ENCODE measurements at places on chromosomes 11 and 22. TPM values are rescaled to one million over a fixed set of nuclear protein-coding genes. Genes with fewer than 3 reads are reported as not detected.

GRCh38 chr11:40434926-40435325 is 1024.5 kb downstream of the LRRC4C start:
- no peaks in the 10 kb centered on the region for H3K36me3 ChIP-seq
- DNase-seq, result no peak
- H3K27ac ChIP-seq, result no peak overlapping the region
- H3K4me1 ChIP-seq, result no peaks in the 10 kb centered on the region

DNA sequence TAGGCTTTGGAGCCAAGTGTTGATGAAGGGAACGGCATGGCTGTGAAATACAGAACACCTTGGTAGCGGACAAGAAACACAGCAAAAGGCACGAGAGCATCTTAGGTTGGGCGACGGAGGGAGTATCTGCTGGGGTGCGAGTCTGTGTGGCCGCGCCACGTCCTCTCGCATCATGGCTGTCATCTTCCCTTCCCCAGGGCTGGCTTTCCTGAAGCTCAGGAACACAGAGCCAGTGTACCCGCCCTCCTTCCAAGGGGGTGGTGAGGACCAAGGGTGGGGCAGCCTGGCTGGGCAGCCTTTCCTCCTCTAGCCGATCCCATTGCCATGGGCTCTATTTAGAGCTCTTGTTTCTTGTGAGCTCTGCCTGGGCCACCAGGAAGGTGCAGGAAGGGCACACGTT is 154.4 kb downstream of the FEZ1 start:
- no peaks in the 10 kb centered on the region for H3K4me1 ChIP-seq
- H3K27ac ChIP-seq, result no peak overlapping the region
- H3K27me3 ChIP-seq, result no peaks in the 10 kb centered on the region
- H3K4me3 ChIP-seq, result no peak overlapping the region
- no peak for DNase-seq

GRCh38 chr22:49587421-49587820 is 240.3 kb downstream of the BRD1 start:
- no peak for DNase-seq
- no peak overlapping the region for H3K4me3 ChIP-seq
- no peaks in the 10 kb centered on the region for H3K4me1 ChIP-seq
- H3K36me3 ChIP-seq, result no peaks in the 10 kb centered on the region

DNA sequence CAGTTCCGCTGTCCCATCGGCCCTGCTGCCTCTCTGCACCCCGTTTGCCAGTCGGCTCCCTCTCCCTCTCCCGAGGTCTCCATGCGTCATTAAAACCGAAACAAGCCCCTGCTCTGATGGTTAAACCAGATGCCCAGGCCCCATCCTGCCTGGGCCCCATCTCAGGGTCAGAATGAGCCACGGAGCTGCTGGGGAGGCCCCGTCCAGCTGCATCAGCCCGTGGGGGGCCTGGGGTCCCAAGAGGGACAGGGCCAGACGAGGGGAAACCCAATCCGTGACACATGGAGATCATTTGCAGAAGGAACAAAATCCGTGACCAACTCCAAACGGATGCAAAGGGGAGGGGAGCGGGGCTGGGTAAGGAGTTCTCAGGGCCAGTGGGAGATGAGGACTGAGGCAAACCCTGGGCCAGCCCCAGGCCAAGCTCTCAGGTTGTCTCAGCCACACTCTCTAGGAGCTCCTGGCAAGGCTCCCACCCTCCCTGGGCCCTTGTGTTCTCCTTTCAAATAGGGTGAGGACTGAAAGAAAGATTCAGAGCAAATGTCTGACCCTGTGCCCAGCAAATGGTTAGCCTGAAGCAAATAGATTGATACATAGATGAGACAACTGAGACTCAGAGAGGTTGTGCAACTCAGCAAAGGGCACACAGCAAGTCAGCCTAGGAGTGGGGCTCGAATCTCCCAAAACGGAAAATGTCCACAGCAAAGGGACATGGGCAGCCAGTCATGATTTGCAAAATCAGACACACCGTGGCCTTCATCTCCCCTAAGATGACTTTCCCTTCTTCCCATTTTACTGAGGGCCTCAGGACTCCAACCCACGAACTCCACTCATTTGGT is 162.1 kb downstream of the MN1 start:
- H3K36me3 ChIP-seq, result no peaks in the 10 kb centered on the region
- no peak for DNase-seq
- peaks cover 5% of the 10 kb centered on the region for H3K4me1 ChIP-seq
- H3K27ac ChIP-seq, result no peak overlapping the region
- no peaks in the 10 kb centered on the region for H3K27me3 ChIP-seq

- peaks cover 4% of the 10 kb centered on the region for H3K4me1 ChIP-seq
- H3K27ac ChIP-seq, result no peak overlapping the region
- DNase-seq, result no peak
- peaks cover 10% of the 10 kb centered on the region for H3K36me3 ChIP-seq
- no peaks in the 10 kb centered on the region for H3K27me3 ChIP-seq
- no peak overlapping the region for H3K4me3 ChIP-seq
These were observed 67.4 kb downstream of the ZNRF3 start for GRCh38 chr22:28950617-28951411.

DNA sequence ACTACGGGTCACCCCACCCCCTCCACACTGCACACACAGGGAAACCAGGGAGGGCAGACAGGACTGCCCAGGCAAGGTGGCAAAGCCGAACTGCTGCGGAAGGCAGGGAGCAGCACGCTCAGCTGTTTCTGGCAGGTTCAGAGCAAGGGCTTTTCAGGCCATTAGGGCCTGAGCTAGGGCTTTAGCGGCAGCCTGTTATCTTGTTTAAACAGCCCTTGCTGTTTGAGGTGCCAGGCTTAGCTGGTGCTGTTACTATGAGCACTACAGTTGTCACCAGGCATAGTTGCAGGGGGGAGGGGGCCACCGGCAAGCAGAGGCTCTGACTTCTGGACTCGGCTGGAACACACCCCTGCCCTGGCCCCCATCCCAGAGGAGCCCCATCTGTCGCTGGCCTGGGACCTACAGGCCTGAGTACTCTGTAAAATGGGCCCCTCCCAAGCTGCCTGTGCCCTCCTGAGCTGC is 34.9 kb downstream of the RSPH14 start:
- no peak for DNase-seq
- no peaks in the 10 kb centered on the region for H3K27me3 ChIP-seq
- no peak overlapping the region for H3K4me3 ChIP-seq
- no peak overlapping the region for H3K27ac ChIP-seq
- H3K36me3 ChIP-seq, result no peaks in the 10 kb centered on the region
- no peaks in the 10 kb centered on the region for H3K4me1 ChIP-seq

- DNase-seq, result peak; percentile 60
- H3K27ac ChIP-seq, result no peak overlapping the region
- H3K36me3 ChIP-seq, result no peaks in the 10 kb centered on the region
- no peaks in the 10 kb centered on the region for H3K4me1 ChIP-seq
These were observed 14.3 kb downstream of the OR2AG2 start for GRCh38 chr11:6757373-6757967.

DNA sequence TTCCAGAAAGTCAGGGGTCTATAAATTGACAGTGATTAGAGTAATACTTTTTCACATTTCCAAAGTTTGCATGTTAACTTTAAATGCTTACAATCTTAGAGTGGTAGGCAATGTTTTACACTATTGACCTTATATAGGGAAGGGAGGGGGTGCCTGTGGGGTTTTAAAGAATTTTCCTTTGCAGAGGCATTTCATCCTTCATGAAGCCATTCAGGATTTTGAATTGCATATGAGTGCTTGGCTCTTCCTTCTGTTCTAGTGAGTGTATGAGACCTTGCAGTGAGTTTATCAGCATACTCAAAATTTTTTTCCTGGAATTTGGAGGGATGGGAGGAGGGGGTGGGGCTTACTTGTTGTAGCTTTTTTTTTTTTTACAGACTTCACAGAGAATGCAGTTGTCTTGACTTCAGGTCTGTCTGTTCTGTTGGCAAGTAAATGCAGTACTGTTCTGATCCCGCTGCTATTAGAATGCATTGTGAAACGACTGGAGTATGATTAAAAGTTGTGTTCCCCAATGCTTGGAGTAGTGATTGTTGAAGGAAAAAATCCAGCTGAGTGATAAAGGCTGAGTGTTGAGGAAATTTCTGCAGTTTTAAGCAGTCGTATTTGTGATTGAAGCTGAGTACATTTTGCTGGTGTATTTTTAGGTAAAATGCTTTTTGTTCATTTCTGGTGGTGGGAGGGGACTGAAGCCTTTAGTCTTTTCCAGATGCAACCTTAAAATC is 5.3 kb downstream of the MALAT1 start:
- H3K4me1 ChIP-seq, result no peaks in the 10 kb centered on the region
- no peak for DNase-seq
- no peaks in the 10 kb centered on the region for H3K27me3 ChIP-seq
- H3K27ac ChIP-seq, result no peak overlapping the region
- H3K4me3 ChIP-seq, result no peak overlapping the region

GRCh38 chr11:10272132-10272531 is 21.9 kb downstream of the SBF2 start:
- H3K4me1 ChIP-seq, result no peaks in the 10 kb centered on the region
- H3K27ac ChIP-seq, result no peak overlapping the region
- H3K4me3 ChIP-seq, result no peak overlapping the region
- H3K27me3 ChIP-seq, result no peaks in the 10 kb centered on the region
- DNase-seq, result no peak

GRCh38 chr11:71438650-71439049 is 9.5 kb downstream of the DHCR7 start:
- no peaks in the 10 kb centered on the region for H3K27me3 ChIP-seq
- peaks cover 47% of the 10 kb centered on the region for H3K36me3 ChIP-seq
- no peaks in the 10 kb centered on the region for H3K4me1 ChIP-seq
- DNase-seq, result no peak
- no peak overlapping the region for H3K4me3 ChIP-seq

The PRR33 gene
- total RNA-seq, result not detected

- H3K36me3 ChIP-seq, result no peaks in the 10 kb centered on the region
- DNase-seq, result no peak
- no peaks in the 10 kb centered on the region for H3K27me3 ChIP-seq
- H3K4me3 ChIP-seq, result no peak overlapping the region
- H3K4me1 ChIP-seq, result no peaks in the 10 kb centered on the region
These were observed 382.1 kb upstream of the B3GAT1 start for GRCh38 chr11:134794192-134794591.

- no peak for DNase-seq
- peaks cover 25% of the 10 kb centered on the region for H3K4me1 ChIP-seq
- H3K4me3 ChIP-seq, result no peak overlapping the region
These were observed 24.5 kb upstream of the SESN3 start for GRCh38 chr11:95255251-95256145.

The RAB39A gene
- total RNA-seq, result 9.2 TPM

GRCh38 chr11:35494957-35495490 is 30.4 kb downstream of the PAMR1 start:
- DNase-seq, result no peak
- no peak overlapping the region for H3K4me3 ChIP-seq
- no peaks in the 10 kb centered on the region for H3K36me3 ChIP-seq
- H3K4me1 ChIP-seq, result no peaks in the 10 kb centered on the region

The SEC14L6 gene
- total RNA-seq, result 1.1 TPM

DNA sequence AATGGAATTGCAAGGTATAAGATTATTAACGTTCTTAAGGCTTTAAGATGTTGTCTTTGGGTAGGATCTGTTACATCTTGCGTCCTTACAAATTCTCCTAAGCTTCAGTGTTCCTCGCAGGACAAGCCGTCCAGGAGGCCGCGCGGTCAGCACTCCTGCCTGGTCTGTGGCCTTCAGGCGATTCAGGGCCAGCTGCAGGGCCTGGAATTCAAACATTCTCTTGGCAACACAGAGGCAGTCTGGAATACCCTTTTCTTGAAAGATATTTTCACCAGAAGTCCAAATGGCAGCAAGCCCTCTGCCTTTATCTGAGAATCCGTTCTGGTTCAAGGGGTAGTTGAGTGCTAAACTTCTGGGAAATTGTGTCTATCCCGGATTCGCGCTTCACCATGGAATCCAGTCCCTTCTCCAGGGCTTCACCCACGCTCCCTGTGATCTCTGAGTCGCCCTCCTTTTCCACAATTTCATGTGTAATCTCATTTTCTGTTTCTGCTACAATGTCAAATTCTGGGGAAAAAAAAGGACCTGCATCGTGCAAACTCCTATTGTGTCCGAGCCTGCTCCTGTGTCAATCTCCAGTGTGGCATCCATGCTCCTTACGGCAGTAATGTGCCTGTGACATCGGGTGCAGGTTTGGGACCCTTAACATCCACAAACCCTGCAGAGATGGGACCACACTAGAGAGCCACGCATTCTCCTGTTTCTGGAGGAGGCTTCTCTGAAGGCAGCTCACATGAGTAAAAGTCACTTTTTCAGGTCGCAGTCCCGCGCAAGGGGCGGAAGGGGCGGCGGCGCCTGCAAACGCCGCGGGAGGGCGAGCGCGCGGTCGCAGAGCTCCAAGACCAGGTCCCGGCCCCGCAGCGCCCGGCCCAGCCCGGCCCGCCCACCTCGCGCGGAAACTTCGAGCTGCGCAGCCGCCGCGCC is 25.4 kb upstream of the SORL1 start:
- peaks cover 5% of the 10 kb centered on the region for H3K4me1 ChIP-seq
- peak overlapping the region; percentile 53 for H3K4me3 ChIP-seq
- DNase-seq, result peak; percentile 63

DNA sequence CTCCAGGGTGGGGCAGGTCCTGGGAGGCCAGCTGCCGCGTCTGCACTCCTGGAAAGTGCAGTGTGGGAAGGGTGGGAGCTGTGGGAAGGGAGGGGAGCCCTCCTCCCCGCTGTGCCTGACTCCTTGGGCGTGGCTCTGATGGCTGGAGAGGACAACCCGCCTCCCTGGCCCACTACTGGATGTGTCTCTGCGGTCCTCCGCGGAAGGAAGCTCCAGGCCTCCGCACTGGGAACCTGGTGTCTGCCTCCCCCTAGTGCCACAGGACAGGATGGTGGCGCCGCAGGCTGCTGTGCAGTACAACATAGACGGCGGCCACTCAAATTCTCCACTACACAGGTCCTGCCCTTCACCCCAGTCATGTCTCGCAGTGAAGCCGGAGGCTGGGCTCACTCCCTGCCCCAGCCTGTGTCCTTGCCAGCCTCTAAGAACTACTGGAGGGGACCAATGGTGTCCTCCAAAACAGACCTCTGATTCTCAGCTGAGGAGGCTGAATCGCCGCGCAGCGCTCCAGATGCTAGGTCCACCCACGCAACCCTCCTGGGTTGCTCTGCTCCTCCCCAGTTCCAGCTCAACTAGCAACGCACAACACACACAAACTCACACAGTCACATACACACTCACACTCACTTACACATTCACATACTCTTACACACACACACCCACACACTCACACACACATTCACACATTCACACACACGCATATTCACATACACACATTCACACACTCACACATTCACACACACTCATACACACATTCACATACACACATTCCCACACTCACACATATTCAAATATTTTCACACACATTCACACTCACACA is 12.4 kb upstream of the DSCAML1 start:
- no peaks in the 10 kb centered on the region for H3K27me3 ChIP-seq
- H3K27ac ChIP-seq, result no peak overlapping the region
- no peak overlapping the region for H3K4me3 ChIP-seq
- no peaks in the 10 kb centered on the region for H3K4me1 ChIP-seq
- DNase-seq, result peak; percentile 81

- peaks cover 14% of the 10 kb centered on the region for H3K27me3 ChIP-seq
- H3K27ac ChIP-seq, result no peak overlapping the region
- no peak for DNase-seq
- H3K36me3 ChIP-seq, result no peaks in the 10 kb centered on the region
- H3K4me3 ChIP-seq, result no peak overlapping the region
- peaks cover 4% of the 10 kb centered on the region for H3K4me1 ChIP-seq
These were observed 82.3 kb downstream of the PDE2A start for GRCh38 chr11:72591785-72592502.

- no peaks in the 10 kb centered on the region for H3K27me3 ChIP-seq
- H3K36me3 ChIP-seq, result peaks cover 26% of the 10 kb centered on the region
- no peak overlapping the region for H3K4me3 ChIP-seq
- no peak for DNase-seq
- peak overlapping the region; percentile 14 for H3K27ac ChIP-seq
- peaks cover 6% of the 10 kb centered on the region for H3K4me1 ChIP-seq
These were observed 13.2 kb downstream of the MYH9 start for GRCh38 chr22:36374603-36375024.
